MV-4-11 (cell line): ENCODE measurements at places on chromosomes 5 and 9.
A peak's percentile ranks its signal among the peaks of the same experiment; 100 is the strongest.

- no peak for DNase-seq
Observed at GRCh38 chr5:95114305-95114704, 170.6 kb downstream of the MCTP1 start.

GRCh38 chr9:133791735-133792649 is 53.8 kb upstream of the SARDH start:
- no peak for DNase-seq

GRCh38 chr5:150407096-150407720 is 5.5 kb downstream of the CD74 start:
- no peak for DNase-seq

- no peak for DNase-seq
Observed at GRCh38 chr5:79692596-79692995, 3.0 kb downstream of the CMYA5 start.

- DNase-seq, result no peak
Observed at GRCh38 chr9:129289883-129290282, 111.8 kb upstream of the IER5L start.

GRCh38 chr9:136537896-136538598 is 7.8 kb downstream of the NOTCH1 start:
- no peak for DNase-seq

- DNase-seq, result peak; percentile 68
Observed at GRCh38 chr9:7342229-7342628, 457.3 kb downstream of the DMAC1 start.

- no peak for DNase-seq
Observed at GRCh38 chr9:7287065-7287464, 512.5 kb downstream of the DMAC1 start.

GRCh38 chr5:181058786-181059296 is 18.8 kb downstream of the BTNL9 start:
- no peak for DNase-seq

GRCh38 chr9:79357616-79358015 is 214.1 kb upstream of the TLE4 start:
- DNase-seq, result peak; percentile 60

GRCh38 chr5:7678030-7678429 is 172.9 kb downstream of the CFAP90 start:
- DNase-seq, result no peak

DNA sequence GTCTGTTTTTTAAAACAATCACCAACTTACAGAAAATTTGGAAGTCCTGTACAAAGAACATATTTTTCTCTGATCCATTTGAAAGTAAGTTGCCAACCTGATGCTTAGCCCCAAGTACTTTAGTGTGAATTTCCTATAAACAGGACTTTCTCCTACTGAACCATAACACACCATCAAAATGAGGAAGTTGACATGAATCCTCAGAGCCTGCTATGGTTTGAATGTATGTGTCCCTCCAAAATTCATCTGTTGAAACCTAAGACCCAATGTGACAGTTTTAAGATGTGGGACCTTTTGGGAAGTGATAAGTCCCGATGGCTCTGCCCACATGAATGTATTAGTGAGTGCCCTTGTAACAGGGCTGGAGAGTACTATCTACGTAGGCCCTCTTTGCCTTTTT is 6.4 kb upstream of the ACOT12 start:
- DNase-seq, result peak; percentile 72

DNA sequence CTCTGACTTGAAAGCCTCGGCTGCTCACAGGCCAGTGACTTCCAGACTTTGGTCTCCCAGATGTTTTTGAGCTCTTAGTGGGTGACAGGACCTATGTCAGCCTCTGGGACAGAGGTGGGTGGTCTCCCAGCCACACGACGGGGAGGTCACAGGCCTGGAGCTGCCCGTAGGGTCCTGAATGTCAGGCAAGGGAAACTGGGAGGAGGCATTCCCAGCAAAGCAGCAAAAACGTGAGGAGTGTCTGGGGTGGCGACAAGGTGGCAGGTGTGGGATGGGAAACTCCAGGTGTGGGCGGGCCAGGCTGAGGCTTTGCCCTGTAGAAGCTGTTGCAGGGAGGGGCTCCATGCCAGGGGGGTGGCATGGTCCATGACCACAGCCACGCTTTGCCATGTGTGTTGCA is 110.5 kb downstream of the CACNA1B start:
- DNase-seq, result no peak

GRCh38 chr5:118616281-118616680 is 372.1 kb downstream of the DTWD2 start:
- no peak for DNase-seq

DNA sequence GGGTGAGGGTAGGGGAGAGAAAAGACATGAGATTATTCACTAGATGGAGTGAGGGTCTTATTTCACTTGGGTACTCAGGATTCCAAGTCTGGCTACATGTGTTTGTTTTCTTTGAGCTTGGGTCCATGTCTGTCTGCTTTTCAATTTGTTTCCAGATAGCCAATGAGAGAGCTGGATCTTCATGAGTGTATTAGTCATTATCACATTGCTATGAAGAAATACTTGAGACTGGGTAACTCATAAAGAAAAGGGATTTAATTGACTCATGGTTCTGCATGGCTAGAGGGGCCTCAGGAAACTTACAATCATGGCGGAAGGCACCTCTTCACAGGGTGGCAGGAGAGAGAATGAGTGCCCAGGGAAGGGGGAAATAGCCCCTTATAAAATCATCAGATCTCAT is 196.8 kb upstream of the TRIM32 start:
- DNase-seq, result no peak

DNA sequence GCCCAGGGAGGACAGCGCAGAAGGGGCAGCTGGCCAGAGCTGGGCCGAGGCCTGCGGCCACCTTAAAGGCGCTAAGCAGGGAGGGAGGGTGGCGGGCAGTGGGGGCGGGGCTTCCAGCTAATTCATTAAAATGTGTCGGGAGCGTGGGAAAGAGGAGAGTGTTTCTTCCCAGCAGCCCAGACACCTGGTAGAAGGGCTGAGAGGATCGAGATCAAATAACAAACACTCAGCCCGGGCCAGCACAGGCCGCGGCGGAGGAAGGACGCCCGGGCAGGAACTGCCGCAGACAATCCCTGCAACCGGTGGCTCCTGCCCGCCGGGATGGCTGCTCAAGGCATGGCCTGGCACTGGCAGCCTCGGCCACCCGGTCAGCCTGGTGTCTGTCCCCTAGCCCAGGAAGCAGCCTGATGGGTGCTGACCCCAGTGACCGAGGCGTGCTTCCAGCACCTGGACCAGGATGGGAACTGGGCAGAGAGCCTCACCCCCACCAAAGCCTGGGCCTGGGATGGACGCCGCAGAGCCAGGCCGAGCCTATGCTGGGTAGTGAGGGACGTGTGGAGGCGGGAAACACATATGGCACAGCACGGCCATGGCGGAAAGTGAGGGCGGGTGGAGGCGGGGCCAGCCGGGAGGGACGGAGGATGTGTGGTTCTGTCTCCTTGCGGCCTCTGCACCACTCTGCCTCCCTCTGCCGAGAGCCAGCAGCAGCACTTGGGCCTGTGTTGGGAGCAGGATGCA is 3.2 kb upstream of the NRARP start:
- DNase-seq, result peak; percentile 58

GRCh38 chr9:121601194-121601593 is 50.2 kb upstream of the DAB2IP start:
- peak; percentile 91 for DNase-seq

DNA sequence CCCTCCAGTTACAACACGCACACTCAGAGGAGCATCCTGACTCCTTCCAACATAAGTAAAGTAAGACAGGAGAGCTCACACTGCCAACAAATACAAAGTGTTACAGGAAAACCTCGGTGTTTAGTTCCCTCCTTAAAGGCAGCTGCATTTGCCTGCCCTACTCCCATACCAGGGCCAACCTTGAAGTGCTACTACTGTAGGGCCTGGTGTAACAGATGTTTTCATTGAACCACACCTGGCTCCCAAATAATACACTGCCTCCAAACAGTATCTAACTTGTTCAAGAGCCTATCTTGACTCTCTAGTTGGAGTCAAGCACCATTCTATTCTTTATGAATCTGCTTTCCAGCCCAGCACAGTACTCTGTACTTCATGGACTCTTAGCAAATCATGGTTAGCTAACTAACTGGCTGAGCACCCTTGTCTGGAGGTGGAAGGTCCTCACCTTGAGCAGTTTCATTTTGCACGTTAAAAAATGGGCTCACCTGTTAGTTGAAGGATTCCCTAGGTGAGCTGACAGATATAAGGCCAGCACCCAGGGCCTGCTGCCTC is 34.6 kb downstream of the TTC39B start:
- no peak for DNase-seq

DNA sequence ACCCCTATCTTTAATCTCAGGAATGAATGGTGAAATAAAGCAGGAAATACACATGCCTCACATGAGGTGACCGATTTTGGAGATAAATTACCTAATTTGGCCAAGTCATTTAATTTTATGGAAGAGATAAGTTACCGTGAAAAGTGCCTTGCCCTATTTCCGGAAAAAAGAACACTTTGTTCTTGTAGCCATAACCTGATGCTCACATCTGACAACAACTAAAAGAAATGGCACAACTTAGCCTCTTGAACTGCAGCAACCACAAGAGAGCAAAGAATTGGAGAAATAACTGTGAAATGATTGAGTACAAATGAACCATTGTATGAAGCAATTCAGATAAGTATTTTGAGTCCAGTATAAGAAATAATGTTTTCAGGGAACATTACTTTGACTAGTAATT is 628.1 kb upstream of the TYRP1 start:
- no peak for DNase-seq

GRCh38 chr5:67182301-67182790 is 14.3 kb downstream of the CD180 start:
- peak; percentile 89 for DNase-seq

DNA sequence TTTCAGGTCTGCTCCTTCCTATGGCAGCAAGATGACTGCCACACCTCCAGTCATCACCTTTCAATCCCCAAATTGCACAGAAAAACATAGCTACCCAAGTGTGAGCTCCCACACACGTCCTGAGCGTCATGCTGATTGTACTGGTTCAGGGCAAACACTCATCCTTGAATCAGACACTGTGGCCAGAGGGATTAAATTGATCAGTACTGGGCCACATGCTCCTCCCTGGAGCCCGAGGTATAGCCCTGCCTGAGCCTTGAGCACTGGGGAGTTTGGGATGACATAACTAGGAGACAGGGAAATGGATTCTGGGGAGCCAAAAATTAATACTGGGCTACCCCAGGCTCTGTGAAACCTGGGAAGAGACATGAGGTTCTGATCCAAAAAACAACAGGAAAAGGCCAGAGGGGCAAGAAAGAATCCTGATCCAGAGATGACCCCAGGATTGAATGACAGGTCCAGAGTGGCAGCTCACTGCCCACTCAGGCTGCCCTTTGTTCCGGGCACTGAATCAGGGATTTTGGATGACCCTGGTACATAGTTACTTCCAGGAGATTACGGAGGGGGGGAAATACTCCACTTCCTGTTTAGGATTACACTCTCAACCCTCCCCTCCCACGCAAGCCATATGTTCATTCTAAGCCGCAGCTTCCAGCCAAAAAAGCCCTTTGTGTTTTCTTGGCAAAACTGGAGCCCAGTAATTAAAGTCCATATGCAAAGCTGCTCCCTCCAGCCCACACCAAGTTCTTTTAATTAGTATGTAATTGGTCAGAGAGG is 141.6 kb upstream of the SPRY4 start:
- DNase-seq, result peak; percentile 29

DNA sequence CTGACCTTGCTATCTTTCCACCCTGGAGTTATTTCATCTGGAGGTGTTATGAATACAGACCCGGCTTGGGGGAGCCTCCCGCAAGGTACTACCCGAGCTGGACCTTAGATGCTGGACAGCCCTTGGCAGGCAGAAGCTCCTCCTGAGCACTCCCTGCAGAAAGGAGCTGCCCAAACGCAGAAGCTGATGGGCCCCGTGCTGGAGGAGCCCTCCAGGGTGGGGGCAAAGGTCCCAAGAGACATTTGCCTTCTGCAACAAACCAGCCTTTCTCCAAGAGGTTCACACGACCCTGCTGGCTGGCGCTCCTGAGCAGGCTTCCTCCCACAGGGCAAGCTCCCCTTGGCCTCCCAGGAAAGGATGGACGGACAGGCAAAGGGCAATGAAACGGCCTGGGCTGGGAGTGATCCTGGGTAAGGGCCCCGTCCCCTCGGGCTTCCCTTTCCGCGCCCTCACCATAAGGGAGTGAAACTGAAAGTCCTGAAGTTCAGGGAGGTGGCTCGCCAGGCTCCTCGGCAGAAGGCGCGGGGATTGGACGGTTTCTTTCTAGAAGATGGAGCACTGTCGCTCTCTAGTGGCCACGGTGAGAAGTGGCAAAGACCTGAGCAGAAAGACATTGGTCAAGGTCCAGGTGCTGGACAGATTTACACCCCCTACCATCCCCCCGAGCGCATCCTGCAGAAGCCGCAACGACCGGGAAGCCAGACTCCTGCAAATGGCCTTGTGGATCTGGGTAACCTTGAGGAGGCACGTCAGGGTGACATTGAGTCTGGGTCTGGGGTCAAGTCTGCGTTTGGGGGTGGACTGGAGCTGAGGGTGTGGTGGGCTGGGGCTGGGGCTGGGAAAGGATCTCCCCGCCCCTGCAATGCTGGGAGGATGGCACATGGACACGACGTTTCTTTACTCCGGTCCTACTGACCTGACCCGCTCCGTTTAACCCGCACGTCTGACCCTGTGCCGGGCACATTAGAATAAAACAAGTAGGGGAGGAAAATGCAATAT is 56.4 kb downstream of the NEURL1B start:
- peak; percentile 82 for DNase-seq

DNA sequence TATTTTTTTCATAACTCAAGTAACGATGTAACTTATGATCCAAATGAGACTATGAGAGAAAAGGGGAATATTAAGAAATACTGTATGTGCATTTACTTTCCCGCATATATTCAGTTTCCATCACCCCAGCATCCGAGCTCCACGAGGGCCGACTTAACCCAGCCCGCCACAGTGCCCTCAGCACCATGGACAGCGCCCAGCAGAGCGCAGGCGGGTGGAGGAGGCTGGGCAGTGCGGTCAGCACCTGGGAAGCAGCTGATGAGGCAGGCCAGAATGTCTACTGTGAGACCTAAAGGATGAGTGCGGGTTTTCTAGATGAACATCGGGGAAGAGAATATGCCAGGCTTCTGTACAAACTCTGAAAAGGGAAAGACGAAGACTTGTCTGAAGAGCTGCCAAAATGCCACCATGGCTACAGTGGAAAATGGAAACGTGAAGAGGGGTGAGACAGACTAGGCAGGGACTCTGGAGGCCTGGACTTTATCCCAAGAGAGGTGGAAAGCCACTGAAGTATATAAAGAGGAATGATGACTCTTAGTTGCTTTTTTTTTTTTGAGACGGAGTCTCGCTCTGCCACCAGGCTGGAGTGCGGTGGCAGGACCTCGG is 34.5 kb upstream of the MED27 start:
- DNase-seq, result no peak

DNA sequence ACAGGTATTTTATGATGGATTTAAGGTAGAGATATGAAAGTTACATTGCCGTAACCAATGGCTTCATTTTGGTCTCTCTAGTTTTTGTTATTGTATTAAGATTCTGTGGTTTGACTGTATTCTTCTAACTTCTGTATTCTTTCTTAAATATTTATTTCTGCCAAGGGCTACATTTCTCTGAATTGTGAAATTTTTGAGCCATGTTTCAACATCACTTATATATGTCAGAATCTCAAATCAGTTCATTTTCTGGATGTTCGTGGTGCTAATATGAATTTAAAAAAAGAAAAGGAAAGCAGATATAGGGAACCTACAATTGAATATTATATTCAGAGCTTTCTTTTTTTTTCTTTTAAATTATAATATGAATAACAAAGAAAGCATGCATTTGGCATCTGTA is 142.7 kb downstream of the ANXA1 start:
- DNase-seq, result no peak
